MG63 (cell line): ENCODE measurements at places on chromosomes 13 and 19. TPM values are rescaled to one million over a fixed set of nuclear protein-coding genes. Genes with fewer than 3 reads are reported as not detected.

DNA sequence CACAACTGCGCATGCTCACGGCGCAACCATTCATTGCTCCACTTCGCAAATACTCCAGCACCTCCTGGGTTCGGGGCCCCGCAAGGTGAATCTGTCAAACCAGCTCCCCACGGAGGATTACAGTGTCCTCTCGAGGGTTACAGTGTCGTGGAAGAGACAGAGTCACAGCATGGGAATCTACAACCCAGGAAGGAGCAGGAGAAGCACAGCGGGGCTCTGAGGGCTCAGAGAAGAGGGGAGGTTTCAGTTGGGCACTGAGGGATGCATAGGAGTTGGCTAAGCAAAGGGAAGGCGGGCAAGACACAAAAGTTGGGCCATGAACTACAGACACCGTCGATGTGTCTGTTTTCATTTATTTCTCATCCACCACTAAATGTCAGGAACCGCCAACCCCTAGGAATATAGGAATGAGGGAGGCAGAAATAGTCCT, 1.0 kb upstream of the GTF2F1 start:
- no peak for DNase-seq

Gene ITGBL1
- 9.4 and 11.6 TPM in 2 replicates for total RNA-seq

Gene RYR1
- total RNA-seq: not detected in 2 replicates

GRCh38 chr19:907183-907853, 5.7 kb downstream of the R3HDM4 start:
- no peak for DNase-seq

DNA sequence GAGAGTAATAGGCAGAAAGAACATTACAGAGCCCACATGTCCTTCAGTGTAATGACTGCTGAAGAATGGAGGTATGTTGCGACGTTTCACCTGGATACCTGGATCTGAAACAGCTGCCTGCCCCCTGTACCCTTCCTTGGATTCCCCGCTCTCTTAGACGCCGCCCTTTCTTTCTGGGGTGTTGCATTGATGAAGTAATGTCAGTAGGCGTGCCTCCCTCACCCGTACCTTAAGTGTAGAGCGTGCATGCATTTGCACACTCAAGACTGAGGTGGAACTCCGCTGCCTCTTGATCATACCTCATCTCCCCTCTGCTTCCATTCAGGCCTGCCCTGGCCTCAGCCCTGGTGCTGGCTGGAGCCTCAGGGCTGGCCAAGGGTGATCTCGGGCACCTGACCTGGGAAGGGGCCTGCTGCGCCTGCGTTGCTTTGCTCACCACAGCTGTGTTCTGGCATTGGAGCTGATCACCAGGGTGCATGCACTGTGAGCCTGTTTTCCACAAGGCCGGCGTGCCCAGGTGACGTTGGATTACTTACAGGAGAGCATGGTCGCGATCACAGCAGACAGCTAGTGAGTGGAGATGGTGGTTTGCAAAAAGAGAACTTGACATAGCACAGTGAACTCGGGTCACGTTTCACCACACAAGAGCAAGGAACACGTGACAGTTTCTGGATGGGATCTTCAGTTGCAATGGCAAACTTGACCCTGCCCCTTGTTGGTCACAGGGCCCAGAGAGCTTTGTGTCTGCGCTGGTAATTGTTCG, 99.0 kb downstream of the ARHGEF7 start:
- DNase-seq: no peak

Gene CEACAM8
- total RNA-seq: not detected in 2 replicates

DNA sequence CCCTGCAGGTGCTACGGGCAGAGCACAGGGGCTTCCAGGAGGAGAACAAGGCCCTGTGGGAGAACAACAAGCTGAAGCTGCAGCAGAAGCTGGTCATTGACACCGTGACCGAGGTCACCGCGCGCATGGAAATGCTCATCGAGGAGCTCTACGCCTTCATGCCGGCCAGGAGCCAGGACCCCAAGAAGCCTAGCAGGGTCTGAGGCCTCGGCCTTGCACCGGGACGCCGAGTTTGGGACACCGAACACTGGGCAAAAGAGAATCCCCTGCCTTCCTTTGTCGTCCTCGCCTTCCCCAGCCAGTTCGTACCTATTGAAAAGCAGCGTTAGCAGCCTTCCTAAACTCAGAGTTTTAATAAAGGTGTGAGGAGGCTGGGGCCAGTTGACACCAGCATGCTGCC, 12.1 kb downstream of the CBY2 start:
- no peak for DNase-seq

DNA sequence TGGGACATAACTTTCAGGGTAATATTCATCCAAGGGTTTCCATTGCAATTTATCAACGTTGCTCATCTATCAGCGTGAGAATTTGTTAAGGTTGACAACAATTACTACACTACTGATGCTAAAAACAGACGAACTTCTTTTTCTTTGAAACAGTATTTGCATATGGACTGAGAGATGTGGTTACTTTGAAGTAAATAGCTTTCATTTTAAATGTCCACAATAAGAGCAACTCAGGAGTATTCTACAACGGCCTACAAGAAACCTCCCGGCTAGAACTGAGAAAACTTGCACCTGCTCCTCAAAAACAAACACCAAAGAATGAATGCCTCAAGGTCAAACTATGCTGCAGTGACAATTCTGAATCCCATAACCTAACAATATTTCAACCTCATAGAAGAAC, 238.4 kb downstream of the IRS2 start:
- DNase-seq: no peak

Gene FOXA3
- total RNA-seq: not detected in 2 replicates

Gene F10
- not detected in 2 replicates for total RNA-seq

Gene TIMM29
- 29.3 and 39.2 TPM in 2 replicates for total RNA-seq

Gene MCEMP1
- total RNA-seq: not detected in 2 replicates

DNA sequence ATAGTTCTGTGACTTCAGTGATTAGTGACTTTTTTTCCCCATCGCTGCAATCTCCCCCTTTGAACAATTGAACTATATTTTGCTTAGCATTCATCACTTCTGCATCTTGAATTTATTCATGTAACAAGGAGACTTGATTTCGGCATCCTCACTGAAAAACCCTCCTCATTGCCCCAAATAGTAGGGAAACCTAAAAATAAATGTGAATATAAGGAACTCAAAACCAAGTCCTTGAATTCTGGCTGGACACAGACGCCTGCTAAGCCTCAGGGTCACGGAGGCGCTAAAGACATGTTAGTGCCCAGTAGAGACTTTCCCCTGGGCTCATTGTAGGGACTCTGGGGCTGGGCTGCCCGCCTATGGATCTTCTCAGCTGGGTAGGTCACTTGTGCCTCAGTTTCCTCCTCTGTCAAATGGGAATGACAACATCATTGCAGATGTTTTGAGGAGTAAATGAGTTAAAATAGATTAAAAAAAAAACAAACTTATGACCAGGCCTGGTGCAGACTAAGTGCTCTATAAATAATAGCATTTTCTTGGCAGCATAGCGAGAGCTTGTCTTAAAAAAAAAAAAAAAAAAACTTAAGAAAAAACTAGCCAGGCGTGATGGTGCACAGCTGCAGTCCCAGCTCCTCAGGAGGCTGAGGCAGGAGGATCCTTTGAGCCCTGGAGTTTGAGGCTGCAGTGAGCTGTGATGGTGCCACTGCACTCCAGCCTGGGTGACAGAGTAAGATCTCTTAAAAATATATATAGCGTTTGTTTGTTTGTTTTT, 1.8 kb upstream of the ADGRE5 start:
- no peak for DNase-seq

GRCh38 chr19:19137556-19138108, 646 bp downstream of the TMEM161A start:
- no peak for DNase-seq

DNA sequence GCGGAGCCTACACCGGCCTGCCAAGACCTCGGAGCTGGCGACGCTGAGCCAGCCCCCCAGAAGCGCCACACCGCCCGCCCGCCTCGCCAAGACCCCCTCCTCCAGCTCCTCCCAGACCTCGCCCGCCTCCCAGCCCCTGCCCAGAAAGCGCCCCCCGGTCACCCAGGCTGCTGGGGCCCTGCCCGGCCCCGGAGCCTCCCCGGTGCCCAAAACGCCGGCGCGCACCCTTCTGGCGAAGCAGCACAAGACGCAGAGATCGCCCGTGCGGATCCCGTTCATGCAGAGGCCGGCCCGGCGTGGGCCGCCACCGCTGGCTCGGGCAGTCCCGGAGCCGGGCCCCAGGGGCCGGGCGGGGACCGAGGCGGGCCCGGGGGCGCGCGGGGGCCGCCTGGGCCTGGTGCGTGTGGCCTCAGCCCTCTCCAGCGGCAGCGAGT, 10.2 kb downstream of the C19orf25 start:
- DNase-seq: no peak

DNA sequence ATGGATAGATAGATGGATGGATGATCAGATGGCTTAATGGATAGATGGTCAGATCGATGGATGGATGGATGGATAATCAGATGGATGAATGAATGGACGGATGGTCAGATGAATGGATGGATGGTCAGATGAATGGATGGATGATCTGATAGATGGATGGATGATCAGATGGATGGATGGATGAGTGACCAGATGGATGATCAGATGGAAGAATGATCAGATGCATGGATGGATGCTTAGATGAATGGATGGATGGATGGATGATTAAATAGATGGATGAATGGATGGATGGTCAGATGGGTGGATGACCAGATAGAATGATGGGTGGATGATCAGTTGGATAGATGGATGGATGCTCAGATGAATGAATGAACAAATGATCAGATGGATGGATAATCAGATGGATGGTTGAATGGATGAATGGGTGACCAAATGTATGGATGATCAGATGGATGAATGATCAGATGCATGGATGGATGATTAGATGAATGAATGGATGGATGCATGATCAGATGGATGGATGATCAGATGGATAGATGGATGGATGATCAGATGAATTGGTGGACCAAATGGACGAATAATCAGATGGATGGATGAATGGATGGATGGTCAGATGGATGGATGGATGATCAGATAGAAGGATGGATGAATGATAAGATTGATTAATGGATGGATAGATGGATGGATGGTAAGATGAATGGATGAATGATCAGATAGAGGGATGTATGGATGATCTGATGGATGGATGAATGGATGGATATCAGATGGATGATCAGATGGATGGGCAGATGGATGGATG, 205.1 kb downstream of the TEX29 start:
- no peak for DNase-seq

DNA sequence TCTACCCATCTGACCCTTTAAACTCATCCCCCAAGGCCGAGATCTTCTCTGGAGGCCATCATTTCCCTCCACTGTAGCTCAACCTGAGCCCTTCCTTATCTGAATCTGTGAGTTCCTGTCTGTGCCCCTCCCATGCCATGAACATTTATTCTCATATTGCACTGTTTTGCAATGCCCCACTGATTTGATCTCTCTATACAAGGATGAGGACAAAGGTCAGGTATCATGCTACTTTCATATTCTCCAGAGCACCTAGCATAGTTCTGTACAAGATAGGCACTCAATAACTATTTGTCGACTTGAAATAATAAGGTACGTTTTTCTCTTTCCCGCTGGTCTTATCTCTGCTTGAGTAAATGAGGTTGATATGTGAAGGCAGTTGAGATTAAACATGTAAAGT, 135.5 kb downstream of the KLF5 start:
- DNase-seq: no peak

DNA sequence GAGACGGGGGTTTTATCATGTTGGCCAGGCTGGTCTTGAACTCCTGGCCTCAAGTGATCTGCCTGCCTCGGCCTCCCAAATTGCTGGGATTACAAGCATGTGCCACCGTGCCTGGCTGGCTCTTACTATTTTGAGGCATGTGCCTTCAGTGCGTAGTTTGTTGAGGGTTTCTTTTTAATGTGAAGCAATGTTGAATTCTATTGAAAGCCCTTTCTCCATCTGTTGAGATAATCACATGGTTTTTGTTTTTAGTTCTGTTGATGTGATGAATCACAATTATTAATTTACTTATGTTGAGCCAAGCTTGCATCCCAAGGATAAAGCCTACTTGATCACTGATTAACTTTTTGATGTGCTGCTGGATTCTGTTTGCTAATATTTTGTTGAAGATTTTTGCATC, 290.9 kb downstream of the KCNRG start:
- no peak for DNase-seq

Gene DLL3
- total RNA-seq: 1.7 and 5.6 TPM in 2 replicates

GRCh38 chr19:6039566-6040225, 61.8 kb upstream of the RANBP3 start:
- no peak for DNase-seq

Gene N4BP2L1
- total RNA-seq: 0.20 and 0.40 TPM in 2 replicates

- no peak for DNase-seq
Observed at GRCh38 chr13:103007427-103007762, 58.8 kb downstream of the SLC10A2 start.

GRCh38 chr13:93226065-93226622, 463 bp upstream of the GPC6 start:
- no peak for DNase-seq

Gene RGS9BP
- 0.37 and 1.2 TPM in 2 replicates for total RNA-seq

GRCh38 chr13:88162076-88162702, 491.0 kb downstream of the SLITRK5 start:
- no peak for DNase-seq
